MV-4-11 (cell line): ENCODE measurements at places on chromosomes 16 and 17.

- DNase-seq: no peak
Observed at GRCh38 chr17:45366691-45367090, 49.9 kb upstream of the MAP3K14 start.

- peak; percentile 90 for DNase-seq
Observed at GRCh38 chr17:59456428-59456827, 109.0 kb upstream of the DHX40 start.

GRCh38 chr16:67459066-67459860 lies 21.7 kb downstream of the ATP6V0D1 start:
- DNase-seq: no peak

DNA sequence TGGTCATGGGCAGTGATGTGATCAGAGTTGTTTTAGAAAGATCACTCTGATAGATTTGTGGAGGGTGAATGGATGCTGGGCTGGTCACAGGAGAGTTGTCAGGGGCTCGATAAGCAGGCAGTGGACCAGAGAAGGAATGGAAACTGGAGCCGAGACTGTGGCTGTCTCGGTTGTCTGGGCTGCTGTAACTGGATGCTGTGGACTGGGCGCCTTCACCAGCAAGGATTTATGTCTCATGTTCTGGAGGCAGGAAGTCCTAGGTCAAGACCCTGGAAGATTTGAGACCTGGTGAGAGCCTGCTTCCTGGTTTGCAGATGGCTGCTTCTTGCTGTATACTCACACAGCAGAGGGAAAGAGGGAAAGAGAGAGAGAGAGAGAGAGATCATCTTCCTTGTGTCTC lies 203.6 kb downstream of the HS3ST4 start:
- DNase-seq: no peak

DNA sequence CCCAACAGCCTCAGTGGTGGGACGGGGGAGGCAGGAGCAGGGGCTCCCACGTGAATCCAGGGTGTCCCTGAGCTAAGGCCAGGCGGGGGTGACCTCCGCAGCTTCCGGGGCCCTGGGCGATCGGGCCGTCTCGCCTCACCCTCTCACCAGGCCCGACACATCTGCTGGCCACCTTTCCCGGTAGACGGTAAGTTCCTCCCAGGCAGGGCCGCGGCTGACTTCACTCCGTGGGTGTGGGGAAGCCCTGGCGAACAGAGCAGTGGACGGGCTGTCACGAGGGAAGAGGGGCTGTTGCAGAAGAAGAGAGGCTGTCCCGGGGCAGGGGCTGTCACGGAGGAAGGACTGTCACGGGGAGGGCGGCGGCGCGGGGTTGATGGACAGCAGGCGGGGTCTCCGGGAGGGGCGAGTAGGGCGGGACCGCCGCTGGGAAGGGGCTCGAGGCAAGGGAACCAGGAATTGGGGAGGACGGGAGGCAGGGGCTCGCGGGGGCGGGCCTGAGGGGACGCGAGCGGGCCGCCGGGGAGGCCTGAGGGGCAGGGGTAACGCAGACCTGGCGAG lies 498 bp downstream of the PKMYT1 start:
- no peak for DNase-seq

GRCh38 chr17:55746466-55746865 lies 4.4 kb upstream of the PCTP start:
- DNase-seq: no peak

DNA sequence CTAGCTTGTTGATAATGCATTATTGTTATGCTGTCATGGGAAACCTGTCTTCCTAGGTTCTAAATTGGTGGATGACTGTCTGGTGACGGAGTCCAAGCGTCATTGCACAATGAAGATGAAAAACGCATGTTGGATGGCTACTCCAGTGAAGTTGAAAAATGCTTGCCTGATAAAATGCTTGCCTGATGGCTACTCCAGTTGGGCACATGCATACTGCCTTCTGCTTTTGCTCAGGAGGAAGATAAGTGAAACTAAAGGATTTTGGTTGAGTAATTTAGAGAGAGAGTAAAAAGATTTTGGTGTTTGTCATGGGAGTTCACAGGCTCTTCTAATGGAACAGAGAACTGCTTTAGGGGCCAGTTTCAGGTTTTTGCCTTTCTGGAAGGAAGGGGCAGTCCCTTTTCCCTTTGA lies 118.6 kb downstream of the PRKCA start:
- peak; percentile 59 for DNase-seq

DNA sequence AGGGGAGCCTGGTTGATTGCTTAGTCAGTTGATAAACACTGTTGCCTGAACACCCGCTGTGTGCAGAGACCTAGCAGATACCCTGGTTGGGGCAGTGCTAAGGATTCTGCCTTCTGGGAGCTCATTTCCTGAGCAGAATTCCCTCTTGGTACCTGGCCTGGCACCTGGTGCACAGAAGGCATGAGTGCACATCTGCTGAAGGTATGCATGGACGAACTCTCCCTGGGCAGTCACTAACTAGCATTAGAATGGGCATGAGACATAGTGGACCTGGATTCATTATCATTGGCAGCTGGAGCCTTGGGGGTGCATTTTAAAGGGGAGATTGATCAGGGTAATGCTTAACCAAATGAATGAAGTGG lies 13.1 kb downstream of the ADCY7 start:
- DNase-seq: no peak

GRCh38 chr17:45229681-45230409 lies 8.2 kb downstream of the FMNL1 start:
- DNase-seq: no peak

DNA sequence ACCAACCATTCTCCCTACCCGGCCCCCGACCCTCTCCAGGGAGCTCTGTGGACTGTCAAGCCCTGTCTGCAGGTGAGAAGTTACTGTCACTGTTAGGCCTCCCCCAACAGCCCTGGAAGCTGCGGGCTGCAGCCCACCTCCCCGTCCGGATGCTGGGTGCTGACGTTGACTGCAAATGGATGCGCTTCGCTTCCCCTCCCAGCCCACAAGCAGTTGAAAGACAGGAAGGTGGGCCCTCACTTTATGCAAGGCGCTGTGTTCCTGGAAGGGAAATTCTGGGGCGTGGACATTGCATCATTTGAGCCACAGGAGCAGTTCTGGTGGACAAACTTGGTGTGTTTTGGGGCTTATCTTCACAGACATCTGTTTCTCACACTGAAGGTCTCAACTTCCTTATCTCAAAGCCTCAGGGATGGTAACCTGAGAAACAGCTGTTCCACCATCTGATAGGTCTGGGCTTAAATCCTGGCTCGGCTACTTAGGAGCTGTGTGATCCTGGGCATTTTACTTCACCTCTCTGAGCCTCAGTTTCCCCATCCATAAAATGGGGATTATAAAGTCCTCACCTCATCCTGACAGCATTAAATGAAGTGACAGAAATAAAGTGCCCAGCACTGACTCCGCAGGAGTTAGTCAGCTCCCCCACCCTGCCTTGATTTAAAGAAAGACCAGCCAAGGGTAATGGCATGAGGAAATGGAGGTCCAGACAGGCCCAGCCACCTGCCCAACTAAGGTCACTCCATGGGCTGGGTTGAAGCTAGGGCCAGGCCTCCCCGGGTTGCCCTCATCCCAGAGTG lies 4.6 kb upstream of the DRC7 start:
- DNase-seq: peak; percentile 95

DNA sequence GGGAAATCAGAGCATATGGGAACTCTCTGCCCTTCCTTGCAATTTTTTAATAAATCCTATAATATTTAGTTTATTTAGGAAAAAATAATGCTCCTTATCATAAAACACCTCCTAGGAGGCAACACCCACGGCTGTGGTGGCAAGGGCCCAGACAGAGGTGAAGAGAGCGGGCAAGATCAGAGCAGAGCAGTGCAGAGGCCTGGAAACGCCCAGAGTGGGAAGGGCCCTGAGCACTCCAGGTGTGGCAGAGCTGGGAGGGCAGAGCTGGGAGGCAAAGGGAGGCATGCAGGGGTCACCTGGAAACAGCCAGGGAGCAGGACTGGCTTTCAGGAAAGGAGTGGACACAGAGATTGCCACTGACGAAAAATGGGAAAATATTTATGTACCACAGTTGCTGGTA lies 17.3 kb downstream of the FBXO31 start:
- no peak for DNase-seq

DNA sequence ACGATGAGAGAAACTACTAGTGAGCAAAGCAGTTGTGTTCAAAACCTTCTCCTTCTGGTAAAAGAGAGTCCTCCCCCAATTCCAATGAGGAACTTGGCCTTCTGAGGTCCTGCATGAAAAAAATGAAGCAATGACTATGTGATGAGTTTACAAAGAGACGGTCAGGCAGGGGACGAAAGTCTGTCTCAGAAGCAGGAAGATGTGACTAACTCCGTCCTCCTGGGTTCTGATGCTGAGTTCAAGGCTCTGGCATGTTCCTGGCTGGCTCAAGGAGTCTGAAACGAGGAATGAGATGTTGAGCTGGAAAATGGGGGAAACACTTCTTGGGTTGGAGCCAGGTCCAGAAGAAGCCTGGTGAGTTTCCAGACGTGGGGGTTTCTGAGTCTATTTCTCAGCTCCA lies 129.6 kb downstream of the CPPED1 start:
- DNase-seq: no peak

- peak; percentile 90 for DNase-seq
Observed at GRCh38 chr16:9081158-9081557, 10.3 kb upstream of the HAPSTR1 start.

GRCh38 chr17:38329808-38330730 lies 13.7 kb downstream of the GPR179 start:
- no peak for DNase-seq

DNA sequence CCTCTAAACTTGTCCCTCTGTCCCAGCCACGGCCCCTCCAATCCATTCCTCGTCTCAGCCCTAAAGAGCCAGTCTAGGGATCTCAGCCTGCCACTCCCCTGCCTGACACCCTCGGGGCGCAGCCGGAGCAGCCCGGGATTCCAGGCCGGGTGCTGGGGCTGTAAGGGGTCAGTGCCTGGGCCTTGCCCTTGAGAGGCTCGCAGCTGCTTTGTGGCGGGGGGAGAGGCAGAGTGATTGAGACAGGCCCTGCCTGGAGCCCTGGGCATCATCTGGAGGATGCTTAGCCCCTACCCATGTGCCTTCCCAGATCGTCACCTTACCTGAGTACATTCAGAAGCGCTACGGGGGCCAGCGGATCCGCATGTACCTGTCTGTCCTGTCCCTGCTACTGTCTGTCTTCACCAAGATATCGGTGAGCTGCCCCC lies 8.3 kb downstream of the SLC5A10 start:
- no peak for DNase-seq

GRCh38 chr17:13728781-13729180 lies 127.1 kb upstream of the HS3ST3A1 start:
- no peak for DNase-seq

DNA sequence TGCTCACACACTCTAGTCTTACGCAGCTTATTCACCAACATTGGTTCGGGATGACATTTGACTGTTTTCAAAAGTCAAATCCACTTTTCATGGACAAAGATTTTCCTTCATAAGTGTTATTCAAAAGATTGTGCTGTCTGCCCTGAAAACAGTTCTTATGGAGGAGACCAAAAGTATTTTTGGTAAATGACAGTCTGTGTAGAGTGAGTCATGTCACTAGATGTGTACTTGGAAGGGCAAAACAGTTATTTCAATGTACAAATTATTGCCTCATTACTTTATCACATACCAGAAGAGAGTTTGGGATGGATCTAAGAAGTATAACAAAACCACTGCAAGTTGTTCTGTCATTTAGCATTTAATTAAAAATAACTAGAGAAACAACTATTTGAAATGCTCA lies 265.6 kb downstream of the CDH13 start:
- no peak for DNase-seq

DNA sequence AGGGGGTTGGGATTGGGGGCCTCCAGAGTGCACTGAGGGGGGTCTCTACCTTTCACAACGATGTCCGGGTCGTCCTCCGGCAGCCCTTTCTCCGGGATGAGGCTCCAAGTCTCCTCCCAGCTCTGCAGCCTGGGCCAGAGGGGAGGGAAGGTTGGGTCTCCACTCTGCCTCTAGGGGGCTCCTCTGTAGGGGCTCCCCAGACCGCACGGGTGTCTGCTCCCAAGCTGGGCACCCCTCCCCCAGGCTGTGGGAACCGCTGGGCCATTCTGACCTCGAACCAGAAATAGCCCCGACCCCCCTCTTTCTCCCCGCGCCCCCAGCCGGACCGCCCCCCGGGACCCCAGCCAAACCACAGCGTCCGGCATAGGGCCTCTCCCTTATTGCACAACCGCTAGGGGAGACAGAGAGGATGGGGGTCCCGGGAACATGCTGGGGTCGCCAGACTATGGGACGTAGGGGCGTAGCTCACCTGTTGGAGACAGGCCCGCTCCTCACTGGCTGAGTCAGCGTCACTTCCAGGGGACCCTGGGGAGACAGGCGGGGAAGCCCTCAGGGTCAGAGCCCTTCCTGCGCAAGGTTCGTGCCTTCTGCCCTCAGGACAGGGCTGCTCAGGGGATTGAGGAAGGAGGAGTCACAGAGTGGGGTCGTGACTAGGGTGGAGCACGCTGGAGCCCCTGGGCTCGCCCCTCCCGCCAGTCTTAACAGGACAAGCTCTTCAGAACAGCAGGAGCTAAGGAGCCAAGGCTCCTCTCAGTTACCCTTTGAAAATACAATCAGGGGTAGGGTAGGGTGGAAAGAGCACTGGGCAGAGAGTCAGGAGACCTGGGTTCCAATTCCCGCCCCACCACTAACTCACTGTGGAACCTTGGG lies 2.7 kb downstream of the PLEKHH3 start:
- peak; percentile 24 for DNase-seq

DNA sequence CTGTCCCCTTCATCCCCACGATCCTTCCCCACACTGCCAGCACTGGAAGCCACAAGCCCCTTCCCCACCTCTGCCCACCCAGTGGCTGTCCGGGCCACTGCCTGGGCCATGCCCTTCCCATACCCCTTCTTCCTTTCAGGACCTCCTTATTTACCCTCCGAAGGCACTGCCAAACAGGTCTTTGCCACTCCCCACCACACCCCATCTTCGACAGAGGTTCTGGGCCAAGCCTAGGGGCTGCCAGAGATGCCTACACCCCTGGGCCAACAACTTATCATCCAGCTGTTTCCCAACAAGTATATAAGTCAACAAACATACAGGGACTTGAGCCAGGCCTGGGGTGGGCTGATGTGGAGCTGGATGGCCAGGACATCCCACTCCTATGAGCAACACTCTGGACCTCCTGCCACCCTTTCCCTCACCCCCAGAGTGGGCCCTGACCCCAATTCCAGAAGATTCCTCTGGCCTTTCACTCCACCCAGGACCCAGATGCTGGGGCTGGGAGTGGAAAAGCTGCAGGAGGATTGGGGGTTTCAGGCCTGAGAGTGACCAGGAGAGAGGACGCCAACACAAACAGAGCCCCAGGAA lies 1.5 kb upstream of the PPP1R1B start:
- DNase-seq: no peak

- DNase-seq: no peak
Observed at GRCh38 chr16:72942021-72942420, 105.9 kb downstream of the ZFHX3 start.
